ENCODE measurements at places on chromosomes 7 and 10.

- DNase-seq = no peak
Measured at GRCh38 chr7:149427096-149427680, 33.7 kb downstream of the ZNF777 start.

- DNase-seq = no peak
Measured at GRCh38 chr7:519484-520390, at the start of gene PDGFA. TSS of gene PDGFA (minus strand) at chr7:519846. CDS start at chr7:519001, 845 bp downstream.

DNA sequence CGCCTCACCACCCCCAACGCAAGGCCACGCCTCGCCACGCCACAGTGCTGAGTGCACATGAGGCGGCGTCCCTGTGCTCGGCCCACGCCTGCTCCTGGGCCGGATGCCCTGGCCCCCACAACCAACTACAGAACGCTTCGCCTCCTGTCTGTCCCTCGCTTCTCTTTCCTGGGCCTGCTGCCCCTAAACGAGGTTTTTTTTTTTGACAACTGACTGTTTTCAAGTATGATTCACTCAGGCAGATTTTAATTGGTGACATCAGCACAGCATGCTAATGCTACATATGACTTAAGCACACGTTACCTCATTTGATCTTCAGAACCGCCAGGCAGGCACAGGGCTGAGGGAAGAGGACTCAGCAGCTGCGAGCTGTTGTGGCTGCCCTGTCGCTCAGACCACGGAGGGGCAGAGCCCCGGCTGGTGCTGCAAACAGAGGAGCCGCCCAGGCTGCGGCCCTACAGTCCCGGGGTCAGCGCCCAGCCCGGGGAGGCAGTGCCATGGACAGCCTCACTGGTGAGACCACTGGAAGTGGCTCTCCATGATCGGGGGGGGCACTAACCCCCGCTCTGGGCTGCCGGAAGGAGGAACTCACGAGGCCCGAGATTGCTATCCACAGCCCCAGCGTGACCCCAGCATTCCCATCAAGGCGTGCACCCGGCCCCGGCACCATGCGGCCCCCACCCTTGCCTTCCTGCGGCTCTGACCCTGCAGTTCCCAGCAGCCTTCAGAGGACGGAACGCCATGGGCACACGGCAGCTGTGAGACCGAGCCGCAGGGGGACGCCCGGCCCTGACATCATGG, 212.8 kb downstream of the MAD1L1 start:
- DNase-seq = no peak

GRCh38 chr7:135959646-135960363, 17.4 kb downstream of the MTPN start:
- DNase-seq = no peak

- no peak for DNase-seq
Measured at GRCh38 chr10:26335574-26336093, 102.5 kb upstream of the APBB1IP start.

GRCh38 chr7:670501-671390, 55.8 kb upstream of the DNAAF5 start:
- no peak for DNase-seq

- DNase-seq = no peak
Measured at GRCh38 chr10:71975871-71976725, 11.9 kb downstream of the CHST3 start.

Data from NCI-H1436 treated with DMSO at 0.1 percent for 48 hours (cell line).